ENCODE measurements at places on chromosomes 7 and 10.

DNA sequence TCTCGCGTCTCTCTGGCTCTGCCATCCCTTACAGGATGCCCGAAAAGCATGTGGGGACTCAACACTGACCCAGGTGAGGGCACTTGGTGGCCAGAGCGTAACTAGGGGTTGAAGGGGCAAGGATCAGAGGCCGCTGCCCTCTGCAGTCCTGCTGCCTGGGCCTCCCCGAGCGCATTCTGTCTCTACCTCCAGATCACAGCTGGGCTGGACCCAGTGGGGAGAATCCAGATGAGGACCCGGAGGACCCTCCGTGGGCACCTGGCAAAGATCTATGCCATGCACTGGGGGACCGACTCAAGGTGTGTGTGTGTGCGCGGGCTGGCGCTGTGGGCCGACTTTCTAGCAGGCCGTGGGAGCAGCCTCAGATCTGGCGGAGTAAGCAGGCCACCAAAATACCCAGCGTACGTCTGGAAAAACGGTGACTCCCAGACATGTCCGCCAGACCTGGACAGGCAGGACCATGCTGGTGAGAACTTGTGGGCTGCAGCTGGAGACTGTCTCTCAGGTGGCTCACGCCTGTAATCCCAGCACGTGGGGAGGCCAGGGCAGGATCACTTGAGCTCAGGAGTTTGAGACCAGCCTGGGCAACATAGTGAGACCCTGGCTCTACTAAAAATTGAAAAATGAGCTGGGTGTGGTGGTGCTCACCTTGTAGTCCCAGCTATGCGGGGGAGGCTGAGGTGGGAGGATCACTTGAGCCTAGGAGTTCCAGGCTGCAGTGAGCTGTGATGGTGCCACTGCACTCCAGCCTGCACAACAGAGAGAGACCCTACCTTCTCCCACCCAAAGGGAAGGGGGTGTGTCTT, 3.2 kb downstream of the GNB2 start:
- DNase-seq = no peak

DNA sequence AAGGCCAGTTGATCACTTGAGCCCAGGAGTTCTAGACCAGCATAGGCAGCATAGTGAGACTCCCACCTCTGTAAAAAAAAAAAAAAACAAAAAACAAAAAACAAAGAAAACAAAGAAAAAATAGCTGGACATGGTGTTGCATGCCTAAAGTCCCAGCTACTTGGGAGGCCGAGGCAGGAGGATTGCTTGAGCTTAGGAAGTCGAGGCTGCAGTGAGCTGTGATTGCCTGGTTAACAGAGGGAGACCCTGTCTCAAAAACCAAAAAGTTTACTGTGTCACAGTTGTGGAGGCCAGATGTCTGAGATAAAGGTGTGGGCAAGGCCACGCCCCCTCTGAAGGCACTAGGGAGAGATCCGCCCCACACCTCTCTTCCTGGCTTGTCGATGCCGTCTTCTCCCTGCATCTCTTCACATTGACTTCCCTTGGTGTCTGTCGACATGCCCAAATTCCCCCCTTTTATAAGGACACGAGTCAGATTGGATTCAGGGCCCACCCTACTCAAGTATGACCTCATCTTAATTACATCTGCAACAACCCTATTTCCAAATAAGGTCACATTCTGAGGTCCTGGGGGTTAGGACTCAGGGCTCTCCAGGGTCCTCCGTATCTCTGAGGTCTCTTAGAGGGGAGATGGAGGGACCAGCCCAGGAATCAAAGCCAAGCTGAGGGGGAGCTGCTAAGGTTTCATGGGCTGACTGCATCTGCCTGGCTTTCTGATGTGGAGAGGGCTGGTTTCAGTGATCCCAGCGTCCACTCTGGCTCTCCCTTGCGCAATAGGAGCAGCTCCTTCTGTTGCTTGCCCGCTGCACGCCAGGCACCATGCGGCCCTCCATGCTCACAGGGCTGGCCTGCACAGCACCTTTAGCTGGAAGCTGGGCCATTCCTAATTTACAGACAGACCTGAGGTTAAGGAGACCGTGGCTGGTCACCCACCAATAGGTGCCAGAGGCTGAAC, 23.1 kb downstream of the AGAP3 start:
- no peak for DNase-seq

- DNase-seq = no peak
Observed at GRCh38 chr7:22831602-22832305, 9.1 kb upstream of the TOMM7 start.

GRCh38 chr7:146057958-146058357, 58.6 kb upstream of the CNTNAP2 start:
- DNase-seq = no peak

DNA sequence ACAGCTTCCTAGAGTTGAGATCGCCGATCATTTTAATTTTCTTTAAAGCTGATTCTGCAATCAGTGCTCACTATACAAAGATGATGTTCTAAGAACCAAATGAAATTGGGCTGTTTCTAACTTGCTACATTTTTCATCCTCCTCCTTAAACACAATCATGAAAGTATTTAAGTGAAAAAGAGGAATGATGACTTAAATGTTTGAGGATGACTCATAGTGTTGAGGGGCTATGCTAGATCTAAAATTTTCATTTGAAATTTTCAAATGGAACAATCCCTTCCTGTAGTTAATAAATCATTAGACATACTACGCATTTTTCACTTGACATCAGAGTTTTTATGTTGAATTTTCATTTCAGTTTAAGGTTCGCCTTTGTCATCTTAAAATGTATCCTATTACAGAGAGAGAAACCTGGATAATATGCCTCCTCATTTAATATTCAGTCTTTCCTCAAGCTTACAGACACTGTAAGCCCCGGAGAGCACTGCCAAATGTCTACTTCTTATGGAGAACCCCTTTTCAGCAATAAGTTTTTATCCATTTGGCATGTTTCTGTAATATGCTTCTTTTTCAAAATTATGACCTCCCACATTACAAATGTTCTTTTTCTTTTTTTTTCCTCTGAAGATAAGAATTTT, 499.6 kb downstream of the MAGI2 start:
- no peak for DNase-seq

GRCh38 chr7:44966731-44967538, 11.9 kb downstream of the MYO1G start:
- DNase-seq = no peak

DNA sequence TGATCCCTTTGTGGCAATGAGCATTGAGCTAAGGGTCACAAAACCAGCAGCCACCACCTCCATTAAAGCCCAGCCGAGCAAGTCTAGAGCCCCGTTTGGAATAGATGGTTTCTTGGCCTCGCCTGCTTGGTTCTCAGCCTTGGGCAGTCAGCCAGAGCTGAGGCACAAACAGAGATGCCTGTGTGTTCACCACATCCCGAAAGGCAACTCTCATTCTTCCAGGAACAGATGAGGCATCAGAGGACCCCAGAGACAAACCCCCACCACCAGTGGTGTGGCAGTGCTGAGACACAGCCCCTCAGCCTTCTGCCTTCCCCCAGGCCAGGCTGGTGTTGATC, 203.3 kb upstream of the ZMIZ1 start:
- no peak for DNase-seq

DNA sequence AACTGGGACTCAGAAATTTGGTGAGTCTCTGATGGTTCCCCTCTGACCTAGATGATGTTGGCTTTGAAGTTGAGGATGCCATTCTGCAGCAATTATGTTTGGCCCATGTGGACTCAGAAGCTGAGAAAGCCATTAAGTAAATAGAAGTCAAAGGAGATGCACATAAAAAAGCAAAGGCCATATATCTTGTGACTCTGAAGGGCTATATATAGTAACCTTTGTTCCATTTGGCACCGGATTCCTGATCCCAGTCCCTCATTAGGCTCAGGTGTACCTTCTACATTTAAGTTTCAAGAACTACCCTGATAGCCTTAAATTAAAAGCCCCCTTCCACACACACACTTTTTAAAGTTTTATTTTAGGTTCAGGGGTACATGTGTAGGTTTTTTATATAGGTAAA, 50.0 kb upstream of the PDK4 start:
- no peak for DNase-seq

GRCh38 chr10:19931894-19932590, 115.8 kb downstream of the PLXDC2 start:
- no peak for DNase-seq

DNA sequence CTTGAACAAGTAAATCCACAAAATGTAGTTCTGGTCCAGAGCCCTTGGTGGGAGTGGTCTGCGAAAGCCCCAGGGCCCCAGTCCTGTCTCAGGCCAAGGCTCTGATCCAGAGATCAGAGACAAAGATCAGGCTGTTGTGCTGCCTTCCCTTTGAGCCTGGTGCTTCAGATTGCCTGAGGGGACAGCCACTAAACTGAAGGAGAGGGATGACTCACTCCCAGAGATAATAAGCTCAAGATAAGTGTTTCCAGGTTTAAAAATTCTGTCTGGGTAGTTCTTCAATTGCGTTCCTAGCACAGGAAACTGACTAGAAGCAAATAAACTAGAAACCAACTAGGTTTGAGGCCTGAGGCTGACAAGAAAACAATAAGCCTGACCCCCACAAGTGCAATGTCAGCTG, 190.2 kb downstream of the RAMP3 start:
- no peak for DNase-seq

DNA sequence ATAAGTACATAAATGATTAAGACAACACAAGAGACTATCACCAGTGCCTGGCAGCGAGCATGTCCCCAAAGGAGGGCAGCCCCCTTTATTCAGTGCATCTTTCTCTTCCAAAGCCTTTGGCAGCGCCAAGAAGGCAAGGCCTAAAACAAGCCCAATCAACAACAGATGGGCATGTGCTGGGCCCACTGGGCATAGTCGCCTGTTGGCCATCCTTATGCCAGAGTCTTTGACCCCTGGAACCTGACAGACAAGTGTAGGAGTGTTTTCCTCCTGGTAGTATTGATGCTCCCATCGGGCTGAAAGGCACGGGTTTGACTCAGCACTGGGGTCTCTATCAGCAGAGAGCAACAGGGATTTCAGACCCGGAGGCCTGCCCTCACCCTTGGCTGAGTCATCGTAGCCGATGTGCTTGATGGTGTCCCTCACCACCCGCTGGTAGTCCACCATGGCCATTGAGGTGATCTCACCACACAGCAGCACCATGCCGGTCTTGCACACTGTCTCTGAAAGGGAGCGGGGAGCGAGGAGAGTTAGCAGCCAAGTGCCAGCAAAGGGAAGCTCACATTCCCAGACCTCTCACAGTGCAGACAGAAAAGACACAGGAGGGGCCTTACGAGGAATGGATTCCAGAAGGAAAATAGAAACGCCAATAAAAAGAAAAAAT, 5.8 kb downstream of the MAT1A start:
- no peak for DNase-seq

DNA sequence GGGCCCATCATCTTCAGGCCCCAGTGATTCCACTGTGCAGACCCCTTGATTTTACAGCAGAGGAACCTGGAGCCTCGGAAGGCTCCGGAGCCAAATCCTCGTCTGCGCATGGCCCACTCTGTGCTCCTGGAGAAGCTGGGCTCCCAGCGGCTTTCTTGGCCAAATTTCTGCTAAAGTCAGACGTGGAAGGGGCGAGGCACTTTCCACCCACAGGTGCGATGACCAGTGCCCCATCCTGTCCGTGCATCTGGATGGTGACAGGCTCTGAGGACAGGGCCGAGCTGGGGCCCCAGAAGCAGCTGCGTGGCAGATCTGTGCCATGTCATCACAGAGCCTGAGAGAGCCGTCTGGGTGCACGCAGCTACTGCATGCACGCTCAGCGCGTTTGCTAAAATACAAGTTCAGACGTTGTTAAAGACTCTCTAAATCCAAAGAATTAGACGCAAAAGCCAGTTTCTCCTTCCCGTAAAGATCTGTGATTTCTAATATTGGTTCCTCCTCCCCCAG, 57.2 kb downstream of the JAKMIP3 start:
- no peak for DNase-seq

- no peak for DNase-seq
Observed at GRCh38 chr10:60944058-60944909, at the start of gene RHOBTB1. Gene RHOBTB1 (minus strand): TSS chr10:60944185. CDS start chr10:60911542, 32,643 bp downstream.

GRCh38 chr7:132603220-132603833, 27.1 kb upstream of the PLXNA4 start:
- DNase-seq = no peak

- DNase-seq = no peak
Observed at GRCh38 chr10:12954866-12955265, 46.6 kb downstream of the CCDC3 start.

DNA sequence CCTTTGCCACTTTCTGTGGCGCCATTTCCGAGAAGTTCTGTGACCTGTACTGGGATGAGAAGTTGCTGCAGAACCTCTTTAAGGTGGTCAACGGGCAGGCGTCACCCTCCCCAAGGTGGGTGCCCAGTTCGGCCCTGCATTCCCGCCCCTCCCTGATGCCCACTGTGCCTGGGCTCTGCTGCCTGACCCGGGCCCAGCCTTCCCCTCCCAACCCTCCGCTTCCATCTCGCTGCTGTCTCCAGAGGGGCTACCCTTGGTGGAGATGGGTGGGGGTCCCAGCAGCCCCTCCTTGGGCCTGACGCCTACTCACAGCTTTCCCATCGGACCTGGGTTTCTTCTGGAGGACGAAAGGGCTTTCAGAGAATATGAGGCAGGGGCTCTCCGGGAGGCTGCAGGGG, 30.5 kb upstream of the UTF1 start:
- DNase-seq = no peak

GRCh38 chr7:27133409-27134231, 3.1 kb upstream of the HOXA4 start:
- no peak for DNase-seq

GRCh38 chr10:42830237-42830636, 47.6 kb downstream of the BMS1 start:
- DNase-seq = no peak

DNA sequence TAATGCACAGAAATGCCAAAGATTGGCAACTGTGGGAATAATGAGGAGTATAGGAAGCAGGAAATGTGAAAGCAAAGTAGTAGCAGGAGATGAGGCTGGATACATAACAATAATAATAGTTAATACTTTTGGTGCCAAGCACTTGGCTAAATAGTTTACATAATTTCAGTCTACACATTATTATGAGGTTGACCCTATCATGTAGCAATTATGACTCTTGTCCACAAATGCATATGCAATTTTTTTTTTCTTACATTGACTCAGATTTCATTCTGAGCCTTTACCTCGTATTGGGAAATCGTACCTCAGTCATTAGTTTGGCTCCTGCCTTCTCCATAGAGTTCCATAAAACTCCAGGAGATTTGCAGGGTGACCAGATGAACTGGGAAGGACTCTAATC, 219.9 kb downstream of the SUGCT start:
- DNase-seq = no peak

DNA sequence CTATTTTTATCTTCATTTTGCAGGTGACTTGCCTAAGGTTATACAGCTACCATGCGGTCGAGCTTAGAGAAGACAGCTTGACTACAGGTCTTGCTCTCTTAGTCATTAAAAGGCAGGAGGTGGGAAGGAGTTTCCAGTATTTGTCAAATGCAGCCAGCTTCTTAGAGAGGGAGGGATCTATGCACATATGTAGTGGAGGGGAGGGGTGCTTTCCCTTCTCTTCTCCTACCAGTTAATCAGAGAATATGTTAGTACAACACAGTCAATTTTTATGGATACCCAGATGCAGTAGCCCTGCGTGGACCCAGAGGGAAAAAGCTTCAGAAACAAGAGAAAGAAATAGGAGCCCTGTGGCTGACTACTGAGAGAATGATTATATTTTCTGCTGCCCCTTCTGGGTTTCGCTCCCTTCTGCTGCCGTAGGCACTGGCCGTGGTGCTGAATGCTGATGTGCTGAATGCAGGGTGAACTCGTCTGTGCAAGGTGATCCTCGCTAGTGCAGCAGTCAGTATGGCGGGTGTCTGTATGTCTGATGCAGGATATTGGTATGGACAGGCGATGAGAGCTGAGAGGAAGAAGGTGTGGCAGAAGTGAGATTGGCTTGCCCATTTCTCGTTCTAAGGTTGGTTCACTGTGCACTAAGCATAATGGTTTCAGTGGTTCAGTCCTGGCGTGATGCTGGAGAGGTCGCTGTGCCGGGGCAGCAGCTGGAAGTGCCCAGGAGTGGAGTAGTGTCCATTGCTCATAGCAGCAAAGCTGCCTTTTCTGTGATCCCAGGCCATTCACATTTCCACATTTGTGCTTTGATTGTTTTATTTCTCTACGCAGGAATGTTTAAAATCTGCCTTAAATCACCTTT, 189.2 kb upstream of the PODXL start:
- no peak for DNase-seq

All from stimulated activated CD4-positive, alpha-beta T cell treated with anti-CD3 and anti-CD28 coated beads, Interleukin-1b, Interleukin-23, amount 100 ng/mL, for 24 hours (primary cell).